ENCODE measurements at places on chromosomes 6 and 20.

DNA sequence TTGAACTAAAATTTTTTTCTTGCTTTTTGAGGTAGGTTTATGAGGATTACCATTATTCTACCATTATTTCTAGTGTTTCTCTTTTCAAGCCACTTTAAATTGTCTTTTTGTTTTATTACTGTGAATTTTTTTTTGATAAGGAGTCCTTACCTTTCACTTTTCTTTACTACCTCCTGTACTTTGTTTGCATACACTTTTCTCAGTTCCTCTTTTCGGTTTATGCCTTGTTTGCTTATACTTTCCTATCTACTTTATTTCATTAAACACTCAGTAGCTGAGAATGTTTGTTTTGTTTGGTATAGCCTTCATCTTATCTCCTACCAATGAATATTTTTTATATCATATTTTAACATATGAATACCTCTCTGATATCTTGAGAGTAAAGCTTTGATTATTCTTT lies 147.9 kb downstream of the TFAP2B start:
- no peak for DNase-seq

DNA sequence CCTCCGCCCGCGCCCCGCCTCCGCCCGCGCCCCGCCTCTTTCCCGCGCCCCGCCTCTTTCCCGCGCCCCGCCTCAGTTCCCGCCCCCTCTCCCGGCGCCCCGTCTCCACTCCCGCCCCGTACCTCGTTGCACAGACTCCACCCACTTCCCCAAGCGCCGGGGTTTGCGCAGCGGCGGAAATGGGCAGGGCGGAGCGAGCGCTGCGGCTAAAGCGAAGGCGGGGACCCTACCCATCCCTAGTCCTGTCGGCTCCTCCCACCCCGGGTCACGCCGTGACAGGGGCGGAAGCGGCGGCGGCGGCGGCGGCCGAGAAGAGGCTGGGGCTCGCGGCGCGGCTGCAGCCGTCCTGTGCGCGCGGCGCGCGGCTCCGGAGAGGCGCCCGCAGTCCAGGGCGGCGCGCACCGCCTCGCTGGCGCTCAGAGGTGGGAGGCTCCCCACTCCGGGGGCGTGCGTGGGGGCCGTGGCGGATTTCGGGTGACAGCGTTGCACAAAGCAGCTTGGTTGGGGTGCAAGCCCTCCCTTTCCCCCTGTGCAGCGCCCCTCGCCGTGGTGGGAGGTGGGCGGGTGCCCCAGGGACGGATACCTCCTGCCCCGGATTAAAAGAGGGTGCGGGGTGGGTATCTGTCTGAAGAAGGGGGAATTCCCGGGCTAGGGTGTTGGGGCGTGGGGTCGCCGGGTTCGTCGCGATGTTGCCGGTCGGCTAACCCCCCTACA lies at the start of gene KDM1B:
KDM1B (plus strand) TSS at position 273 of the 714 bp plus-strand sequence. CDS start 4,474 bp downstream, outside the sequence.
- DNase-seq, result peak; percentile 98

- no peak for DNase-seq
Observed at GRCh38 chr6:144266091-144266649, 19.0 kb upstream of the UTRN start.

- no peak for DNase-seq
Observed at GRCh38 chr20:15339264-15339663, 1001.9 kb upstream of the FLRT3 start.

GRCh38 chr6:42375007-42375635 lies 76.6 kb downstream of the TRERF1 start:
- DNase-seq, result no peak

DNA sequence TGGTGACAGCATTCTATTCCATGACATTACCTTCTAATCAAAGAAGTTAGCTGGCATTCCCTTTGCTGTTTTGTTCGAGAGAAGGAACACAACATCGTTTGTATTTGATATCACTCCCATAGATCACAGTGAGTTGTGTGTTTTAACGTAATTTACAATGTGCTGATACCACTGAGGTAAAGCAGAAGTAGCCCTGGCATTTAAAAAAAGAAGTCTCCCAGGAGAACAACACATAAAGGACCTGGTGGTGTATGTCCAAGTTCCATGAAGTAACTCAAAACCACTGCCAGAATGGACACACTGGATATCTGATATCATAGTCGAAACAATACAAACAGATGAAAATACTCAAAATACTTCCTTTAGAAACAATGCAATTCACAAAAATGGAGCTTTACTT lies 351.7 kb downstream of the RNGTT start:
- no peak for DNase-seq

DNA sequence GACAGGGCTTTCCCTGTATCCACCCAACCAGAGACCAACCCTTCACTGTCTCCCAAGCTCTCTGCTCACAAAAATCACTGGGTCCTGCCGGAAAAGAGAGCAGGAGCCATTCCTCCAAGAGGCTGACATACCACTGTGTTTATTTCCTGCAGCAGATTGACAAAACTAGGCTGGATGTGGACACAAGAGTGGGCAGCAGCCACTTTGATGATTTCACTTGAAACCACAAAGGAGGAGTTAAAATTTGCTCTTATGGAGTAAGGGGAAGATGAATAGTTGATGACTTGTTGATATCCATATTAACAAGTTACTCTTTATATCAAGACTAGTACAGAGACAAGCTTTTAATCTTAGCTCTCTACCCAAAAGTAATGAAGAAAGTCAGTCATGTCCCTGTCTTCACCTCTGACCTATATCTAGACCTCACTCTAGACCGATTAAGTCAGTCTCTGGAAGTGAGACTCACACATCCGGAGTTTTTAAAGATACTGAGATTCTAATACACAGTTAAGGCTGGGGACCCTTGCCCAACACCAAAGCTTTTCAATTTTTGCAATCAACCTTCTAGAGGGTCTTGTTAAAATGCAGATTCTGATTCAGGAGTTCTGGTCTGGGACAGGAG lies 73.8 kb downstream of the SCML4 start:
- DNase-seq, result no peak

DNA sequence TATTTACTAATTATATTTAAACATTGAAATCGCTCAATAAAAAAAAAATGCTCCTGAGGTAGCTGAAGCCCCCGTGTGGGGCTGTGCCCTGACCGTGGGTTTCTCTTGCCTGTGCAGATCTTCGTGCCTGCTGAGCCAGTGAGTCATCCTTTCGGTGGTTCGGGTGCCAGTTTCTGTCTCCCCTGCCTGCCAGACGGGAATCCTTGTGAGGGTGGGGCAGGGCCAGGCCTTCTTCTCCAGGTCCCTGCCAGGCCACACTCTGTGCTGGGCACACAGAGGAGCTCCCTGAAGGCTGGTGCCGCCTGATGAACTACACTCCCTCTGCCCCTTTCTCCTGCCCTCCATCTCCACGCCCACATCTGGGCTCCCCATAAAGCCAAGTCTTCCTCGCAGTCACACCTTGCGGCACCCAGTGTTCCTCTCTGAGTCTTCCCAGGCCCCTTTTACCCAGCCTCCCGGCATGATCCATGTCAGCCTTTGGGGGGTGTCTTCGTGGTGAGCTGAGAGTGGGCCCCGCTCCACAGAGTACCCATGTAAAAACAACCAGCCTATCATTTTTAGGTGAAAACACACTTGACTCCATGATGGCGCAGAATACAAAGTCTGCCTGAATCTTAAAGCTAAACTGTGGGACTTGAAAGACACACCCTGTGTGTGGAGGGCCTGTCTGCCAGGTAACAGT lies 19.3 kb downstream of the FGD2 start:
- DNase-seq, result peak; percentile 74
